ENCODE measurements at places on chromosomes 1 and 21.

- no peak for DNase-seq
Measured at GRCh38 chr1:209406168-209406567, 177.3 kb upstream of the CAMK1G start.

DNA sequence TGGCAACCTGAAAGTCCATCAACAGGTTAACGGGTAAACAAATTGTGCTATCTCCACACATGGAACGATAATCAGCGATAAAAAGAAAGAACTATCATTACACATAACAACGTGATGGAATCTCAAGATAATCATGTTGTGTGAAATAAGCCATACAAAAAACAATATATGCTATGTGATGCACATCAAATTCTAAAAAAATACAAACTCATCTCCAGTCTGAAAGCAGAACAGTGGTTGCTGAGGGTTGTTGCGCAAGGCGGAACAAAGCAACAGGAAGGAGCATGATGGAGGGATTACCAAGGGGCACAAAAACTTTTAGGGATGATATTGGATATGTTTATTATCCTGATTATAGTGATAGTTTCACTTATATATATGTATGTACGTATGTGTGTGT lies 324.8 kb downstream of the VAV3 start:
- no peak for DNase-seq

- peak; percentile 25 for DNase-seq
Measured at GRCh38 chr1:63828322-63829044, 54.7 kb downstream of the ROR1 start.

DNA sequence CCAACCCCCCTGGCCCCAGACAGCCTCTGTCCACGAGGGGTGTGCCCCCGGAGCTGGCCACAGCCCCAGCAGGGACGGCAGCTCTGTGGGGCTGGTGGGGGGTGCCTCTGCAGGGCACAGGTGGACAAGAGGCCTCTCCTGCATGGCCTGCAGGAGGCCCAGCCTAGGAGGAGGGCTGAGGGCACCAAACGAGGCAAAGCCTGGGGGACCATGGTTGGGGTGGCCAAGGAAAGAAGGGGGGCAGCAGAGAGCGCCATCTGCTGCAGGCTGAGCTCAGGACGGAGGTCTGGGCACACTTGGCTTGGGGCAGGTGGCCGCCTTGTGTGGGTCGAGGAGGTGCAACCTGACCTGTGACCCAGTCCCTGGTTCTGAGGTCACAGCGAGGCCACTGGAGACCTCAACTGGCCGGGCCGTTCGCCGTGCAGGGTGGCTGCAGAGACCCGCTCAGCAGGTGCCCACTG lies 27.3 kb downstream of the RRP1 start:
- DNase-seq = no peak

DNA sequence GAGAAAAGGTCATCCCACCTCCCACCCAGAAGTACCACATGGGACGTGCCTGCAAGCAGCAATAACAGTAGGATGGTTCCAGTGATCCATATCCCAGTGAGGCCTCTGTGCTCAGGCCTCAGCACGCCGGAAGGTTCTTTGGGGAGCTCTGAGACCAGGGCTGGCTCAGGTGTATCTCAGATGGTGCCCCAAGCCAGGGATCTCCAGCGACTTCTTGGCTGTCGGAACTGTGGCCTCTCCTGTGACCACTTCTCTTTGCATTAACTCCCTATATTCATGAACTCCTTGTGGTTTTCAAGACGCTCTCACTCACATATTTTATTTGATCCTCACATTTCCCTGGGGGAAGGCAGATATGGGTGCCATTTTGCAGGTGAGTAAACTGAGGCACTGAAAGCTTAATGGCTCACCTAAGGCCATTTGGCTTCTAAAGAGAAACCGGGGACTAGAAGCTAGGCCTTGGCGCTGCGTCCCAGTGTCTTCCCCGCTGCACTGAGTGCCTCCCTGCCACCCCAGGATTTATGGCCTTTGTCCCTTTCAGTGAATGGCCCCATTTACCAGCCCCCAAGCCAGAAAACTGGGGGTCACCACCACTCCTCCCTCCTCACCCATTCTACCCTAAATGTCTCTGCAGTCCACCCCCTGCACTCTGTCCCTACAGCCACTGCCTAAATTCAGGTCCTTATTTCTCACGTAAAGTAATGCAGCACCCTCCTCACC lies 101.9 kb downstream of the CCDC185 start:
- no peak for DNase-seq

GRCh38 chr1:223702735-223703667 lies 9.3 kb upstream of the CAPN2 start:
- no peak for DNase-seq

DNA sequence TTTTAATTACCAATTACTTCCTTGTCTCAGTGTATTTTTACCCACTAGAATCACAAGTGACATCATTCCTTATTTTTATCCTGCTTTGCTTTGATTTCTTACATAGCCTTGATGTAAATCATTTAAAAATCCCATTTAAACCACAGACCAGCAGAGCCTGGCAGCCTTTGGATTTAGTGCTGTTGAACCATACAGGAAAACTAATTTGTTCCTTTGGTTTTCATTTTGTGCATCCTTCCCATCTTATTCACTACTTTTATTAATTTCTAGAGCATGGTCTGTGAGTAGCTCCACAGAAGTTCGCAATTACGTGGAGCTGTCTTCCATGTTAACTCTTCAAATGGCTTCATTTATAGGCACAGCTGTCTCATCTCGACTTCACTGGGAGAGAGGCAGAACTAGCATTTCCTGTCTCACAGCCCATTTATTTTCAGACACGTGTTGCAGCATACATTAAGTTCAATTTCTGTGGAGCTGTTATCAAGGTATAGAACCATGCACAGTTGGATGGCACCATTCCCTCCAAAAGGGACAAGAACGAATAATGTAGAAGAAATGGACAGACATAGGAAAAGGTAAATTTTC lies 235.3 kb downstream of the MRPL39 start:
- DNase-seq = no peak

GRCh38 chr1:47854552-47855144 lies 142.5 kb downstream of the TRABD2B start:
- no peak for DNase-seq

GRCh38 chr1:210796421-210796820 lies 337.5 kb downstream of the KCNH1 start:
- DNase-seq = no peak

DNA sequence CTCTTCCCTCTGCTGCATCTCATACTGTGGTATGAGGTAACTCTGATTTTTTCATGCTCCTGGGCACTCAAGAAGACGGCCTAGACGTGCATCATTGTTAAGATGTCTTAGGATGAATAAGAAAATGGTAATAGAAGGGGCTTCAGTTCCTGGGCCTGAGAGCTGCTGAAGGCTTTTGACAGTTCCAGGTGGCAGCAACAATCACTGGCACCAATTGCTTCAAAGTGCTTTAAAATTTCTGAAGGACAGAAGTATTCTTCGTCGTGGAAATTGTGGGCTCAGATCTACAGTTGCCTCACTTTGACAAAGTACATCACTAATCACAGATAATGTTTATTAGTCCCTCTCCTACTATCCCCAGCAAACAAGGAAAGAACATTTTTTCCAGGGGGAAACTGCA lies 536.6 kb upstream of the CAMK1G start:
- no peak for DNase-seq

DNA sequence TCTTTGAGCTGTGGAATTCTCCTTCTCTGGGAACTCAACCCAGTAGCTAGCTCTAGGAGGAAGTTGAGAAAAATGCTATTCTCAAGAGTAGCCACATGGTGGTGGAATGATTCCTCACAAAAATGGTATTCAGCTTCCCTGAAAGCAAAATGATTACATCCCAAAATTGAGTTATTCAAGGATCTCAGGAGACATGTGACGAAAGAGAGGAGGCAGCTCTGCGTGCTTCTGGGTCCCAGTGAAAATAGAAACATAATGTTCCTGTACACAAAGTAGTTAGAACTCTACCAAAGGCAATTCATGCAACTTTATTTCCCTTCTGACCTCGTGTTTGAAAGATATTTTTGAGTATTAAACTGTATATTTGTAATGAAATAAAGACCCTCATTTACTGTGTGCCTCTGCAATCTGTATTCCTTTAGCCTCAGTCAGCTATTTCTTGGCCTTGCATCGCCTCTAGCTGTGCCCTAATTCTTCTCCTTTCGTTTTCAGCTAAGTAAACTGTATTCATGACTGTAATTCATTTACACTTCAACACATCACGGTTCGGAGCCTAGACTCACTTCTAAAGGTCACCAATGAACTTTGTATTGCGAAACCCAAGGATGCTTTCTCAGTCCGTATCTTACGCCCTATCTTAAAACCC lies 167.3 kb downstream of the FASLG start:
- no peak for DNase-seq

- DNase-seq = no peak
Measured at GRCh38 chr1:191888996-191889622, 269.2 kb upstream of the RGS18 start.

- DNase-seq = no peak
Measured at GRCh38 chr1:234538930-234539649, 60.1 kb upstream of the TARBP1 start.

GRCh38 chr1:212606395-212607205 lies 2.0 kb upstream of the ATF3 start:
- DNase-seq = peak; percentile 16

DNA sequence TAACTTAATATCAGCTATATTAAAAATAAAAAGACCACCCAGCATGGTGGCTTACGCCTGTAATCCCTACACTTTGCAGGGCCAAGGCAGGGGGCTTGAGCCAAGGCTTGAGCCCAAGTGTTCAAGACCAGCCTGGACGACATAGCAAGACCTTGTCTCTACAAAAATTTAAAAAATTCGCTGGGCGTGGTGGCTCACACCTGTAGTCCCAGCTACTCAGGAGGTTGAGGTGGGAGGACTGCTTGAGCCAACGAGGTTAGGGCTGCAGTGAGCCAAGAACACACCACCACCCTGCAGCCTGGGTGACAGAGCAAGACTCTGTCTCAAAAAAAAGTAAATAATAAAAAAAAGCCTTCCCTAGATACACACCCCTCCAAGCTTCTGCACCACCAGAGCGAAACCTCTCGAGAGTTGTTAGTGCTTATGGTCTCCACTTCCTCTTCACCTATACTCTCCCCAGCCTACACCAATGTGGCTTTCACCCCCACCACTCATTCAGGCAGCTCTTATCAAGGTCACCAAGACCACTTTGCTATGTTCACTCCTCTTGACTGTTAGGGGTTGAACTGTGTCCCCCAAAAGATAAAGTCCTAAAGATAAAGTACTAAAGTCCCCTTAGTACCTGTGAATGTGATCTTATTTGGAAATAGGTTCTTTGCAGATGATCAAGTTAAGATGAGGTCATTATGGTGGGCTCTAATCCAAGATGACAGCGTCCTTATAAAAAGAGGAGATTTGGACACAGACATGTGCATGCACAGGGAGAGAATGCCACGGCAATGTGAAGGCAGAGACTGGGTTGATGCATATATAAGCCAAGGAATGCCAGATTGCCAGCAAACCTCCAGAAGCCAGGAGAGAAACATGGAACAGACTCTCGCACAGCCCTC lies 6.8 kb upstream of the PPP1R15B start:
- DNase-seq = no peak

GRCh38 chr1:174974711-174975119 lies 25.0 kb upstream of the CACYBP start:
- DNase-seq = no peak

GRCh38 chr1:185393815-185394214 lies 76.8 kb upstream of the IVNS1ABP start:
- DNase-seq = no peak

GRCh38 chr1:170967042-170967910 lies 31.9 kb downstream of the MROH9 start:
- DNase-seq = no peak

GRCh38 chr1:18944810-18945209 lies 11.7 kb downstream of the IFFO2 start:
- no peak for DNase-seq

GRCh38 chr1:93592551-93592949 lies 89.1 kb downstream of the BCAR3 start:
- no peak for DNase-seq

DNA sequence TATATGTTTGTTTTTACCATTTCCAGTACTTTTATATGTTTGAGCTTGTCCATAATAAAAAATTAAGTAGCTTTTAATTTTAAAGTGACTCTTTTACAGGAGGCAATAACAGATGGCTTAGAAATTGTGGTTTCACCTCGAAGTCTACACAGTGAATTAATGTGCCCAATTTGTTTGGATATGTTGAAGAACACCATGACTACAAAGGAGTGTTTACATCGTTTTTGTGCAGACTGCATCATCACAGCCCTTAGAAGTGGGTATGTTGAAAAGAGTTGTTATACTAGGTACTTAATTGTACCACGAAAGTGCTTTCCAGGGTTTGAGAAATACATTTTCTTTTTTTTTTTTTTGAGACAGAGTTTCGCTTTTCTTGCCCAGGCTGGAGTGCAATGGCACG lies 46.1 kb downstream of the RNF2 start:
- DNase-seq = no peak

GRCh38 chr1:203097001-203097400 lies 11.2 kb upstream of the MYOG start:
- DNase-seq = no peak

DNA sequence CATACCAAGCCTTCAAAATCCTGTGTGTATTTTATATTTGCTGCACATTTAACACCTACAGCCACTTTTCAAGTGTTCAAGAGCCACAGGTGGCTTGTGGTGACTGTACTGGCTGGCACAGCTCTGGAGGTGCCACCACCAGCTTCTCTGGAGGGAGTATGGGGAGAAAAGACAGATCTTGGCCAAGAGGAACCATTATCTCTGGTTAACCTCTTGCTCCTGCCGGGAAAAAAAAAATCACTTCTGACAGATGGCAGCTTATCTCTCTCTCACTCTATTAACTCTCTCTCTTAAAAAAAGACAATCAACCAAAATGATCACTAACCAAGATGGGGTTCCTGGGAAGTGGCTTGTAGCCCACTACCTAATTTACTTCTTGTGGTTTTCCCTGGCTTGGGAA lies 1.2 kb upstream of the RIIAD1 start:
- DNase-seq = no peak

GRCh38 chr1:75771978-75772377 lies 14.1 kb upstream of the RABGGTB start:
- DNase-seq = no peak

GRCh38 chr1:229411434-229412055 lies 22.3 kb downstream of the ACTA1 start:
- no peak for DNase-seq

DNA sequence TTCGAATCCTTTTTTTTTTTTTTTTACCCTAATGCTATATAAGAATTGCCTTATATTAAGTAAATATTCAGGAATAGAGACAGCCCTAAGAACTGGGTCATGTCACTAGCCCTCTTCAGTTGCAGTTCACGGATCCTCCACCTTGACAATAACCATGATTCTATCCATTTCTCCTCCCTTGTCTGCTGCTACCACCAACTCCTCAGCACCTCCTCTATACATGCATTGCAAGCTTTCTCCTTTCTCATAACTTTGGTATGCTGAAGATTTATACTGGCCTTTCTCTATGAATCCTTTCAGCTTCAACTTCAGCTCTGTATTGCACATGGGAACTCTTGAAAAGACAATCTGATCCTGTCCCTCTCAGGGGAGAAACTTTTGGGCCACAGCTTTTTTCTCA lies 14.3 kb upstream of the DR1 start:
- DNase-seq = no peak

All from stimulated activated naive B cell treated with anti-CD40 and anti-IgM and Interleukin-4, amounts not matched to agents 10 μg/mL and 1 μg/mL and 100 μg/mL, for 72 hours (primary cell).